T47D (cell line): ENCODE measurements at places on chromosomes 5 and 9.

DNA sequence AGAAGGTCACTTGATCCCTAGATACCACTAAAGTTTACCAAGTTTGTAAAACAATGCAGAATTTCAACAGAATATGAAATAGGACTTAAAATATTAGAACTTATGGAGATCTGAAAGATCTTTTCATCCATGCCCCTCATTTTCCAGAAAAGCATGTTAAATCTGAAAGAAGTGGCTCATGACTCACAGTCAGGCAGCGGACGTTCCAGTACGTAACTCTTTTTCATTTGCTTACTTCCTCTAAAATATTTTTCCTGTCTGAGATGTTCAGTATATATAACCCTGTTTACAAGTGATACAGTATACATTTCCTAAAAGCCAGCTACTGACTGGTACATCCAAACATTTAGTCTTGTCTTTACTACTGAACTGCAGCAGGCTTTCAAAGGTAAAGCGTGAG is 22.3 kb downstream of the FBXW2 start:
- no peak for DNase-seq

DNA sequence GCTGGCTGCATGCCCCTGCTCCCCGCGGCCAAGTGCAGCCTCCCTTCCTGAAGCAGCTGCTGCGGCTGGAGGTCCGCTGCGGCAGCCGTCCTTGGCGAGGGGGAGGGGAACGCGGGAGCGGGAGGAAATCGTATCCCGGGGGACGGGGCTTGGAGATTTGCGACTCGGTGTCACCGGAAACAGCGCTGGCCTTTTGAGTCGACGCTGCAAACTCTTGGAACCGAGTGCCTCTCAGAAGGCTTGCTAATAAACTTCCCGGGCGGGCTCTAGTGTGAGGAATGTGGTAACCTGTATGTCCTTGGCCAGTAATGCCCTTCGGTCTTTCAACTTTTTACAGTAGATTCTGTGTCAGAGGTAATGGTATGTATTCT is 82.7 kb downstream of the PTPDC1 start:
- peak; percentile 84 for DNase-seq

- DNase-seq, result no peak
Observed at GRCh38 chr5:149824846-149825245, 94.7 kb downstream of the PPARGC1B start.

DNA sequence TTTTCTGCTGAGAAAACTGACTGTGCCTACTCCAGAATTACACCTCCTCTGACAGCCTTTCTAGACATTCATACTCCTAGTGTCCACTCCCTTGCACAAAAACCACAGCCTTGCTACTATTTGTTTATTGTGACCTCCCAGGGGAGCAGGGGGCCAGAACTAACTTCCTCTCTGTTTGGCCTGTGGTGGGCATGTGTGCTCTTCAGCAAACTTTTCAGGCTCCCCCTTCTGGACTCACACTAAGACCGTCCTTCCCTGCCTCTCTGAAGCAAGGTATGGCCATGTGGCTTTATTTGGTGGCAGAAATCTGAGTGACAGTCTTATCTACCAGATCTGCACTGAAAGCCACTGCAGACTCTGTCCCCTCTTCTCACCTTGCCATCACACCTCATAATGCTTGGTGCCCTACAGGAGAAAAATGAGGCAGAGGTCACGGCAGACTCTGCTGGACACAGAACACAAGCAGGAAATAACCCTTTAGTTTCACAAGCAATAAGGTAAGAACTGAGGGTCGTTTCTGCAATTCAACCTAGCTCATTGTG is 28.2 kb downstream of the LIFR start:
- no peak for DNase-seq

- peak; percentile 55 for DNase-seq
Observed at GRCh38 chr9:19925674-19926503, 137.1 kb upstream of the SLC24A2 start.
